Cortex of kidney (tissue), 1 donor: ENCODE measurements at places on chromosomes 4 and X.

DNA sequence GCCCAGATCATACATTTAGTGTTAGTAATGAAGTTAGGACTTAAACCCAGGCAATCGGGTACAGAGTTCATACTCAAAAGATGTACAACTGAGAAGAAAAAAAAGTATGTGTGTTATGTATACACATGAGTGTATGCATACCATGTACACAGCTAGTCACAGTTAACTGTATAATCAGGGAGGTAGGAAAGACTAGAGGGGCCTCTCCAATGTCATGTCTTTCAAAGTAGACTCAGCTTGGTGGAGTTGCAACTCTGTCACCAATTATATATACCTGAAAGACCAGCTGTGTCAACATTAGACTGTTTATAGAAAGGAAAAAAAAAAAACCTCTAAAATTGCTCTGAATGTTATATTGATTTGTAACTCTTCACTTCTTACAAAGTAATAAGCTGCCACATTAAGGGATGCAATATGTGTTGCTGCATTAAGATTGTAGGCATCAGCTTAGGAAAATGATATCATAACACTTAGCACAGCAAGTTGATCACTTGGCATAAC is 167.5 kb downstream of the DCTD start:
- no peak for DNase-seq

GRCh38 chrX:74450803-74451449 is 29.6 kb downstream of the SLC16A2 start:
- DNase-seq: no peak

DNA sequence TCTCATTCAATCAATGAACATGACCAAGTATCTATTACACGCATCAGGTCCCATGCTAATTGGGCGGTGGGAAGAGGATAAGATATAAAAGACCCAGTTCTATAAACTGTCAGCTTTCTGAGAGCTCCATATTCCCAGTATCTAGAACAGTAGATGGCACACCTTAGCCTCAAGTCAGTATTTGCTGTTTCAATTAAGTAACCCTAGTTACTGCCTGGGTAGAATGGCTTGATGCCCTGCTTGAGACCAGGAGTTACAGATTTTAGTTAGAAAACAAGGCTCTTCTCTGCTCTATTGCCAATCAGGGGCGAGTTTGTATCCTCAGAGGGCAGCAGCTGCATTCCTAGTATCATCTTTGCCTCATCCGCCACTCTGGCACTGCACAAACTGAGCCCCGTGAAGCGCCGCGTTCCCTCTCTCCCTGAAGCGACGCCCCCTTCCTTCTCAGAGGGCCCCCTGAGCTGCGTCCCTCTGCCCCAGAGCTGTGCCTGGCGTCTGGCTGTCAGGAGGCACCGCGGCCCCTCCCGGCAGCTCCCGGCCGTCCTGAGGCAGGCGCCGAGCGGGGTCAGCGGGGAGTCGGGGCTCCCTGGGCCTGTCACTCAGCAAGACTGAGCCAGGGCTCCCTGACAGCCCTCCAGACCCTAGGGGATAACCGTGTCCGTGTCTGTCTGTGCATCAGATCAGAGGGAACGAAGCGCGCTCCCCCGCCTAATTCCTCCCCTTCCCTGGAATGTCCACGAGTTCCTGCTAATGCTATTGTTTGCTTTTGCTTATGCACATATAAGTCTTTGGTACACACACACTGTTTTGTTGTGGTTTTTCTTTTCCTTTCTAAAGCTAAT is 212.4 kb upstream of the TTC29 start:
- peak; percentile 6 for DNase-seq

- no peak for DNase-seq
Measured at GRCh38 chr4:66062044-66062443, 391.8 kb upstream of the EPHA5 start.

DNA sequence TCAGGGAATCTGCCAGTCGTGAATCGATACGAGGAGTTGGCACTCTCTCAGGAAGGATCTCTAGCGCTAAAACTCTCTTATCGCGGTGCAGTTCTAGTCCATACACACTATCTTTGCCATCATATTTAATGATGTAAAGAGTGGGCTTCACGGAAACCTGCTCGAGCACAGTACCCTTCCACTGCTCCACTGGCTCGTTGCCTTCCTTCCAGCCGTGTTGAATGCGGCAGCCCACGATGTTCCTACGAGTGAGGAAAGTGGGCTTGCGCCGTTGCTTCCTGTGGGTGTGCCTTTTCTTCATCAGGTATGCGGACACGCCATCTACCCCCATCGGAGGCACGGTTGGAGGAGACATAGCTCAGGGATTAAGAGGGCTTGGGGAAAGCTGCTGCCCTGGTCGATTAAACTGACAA is 661 bp downstream of the SPIN4 start:
- no peak for DNase-seq

- DNase-seq: no peak
Measured at GRCh38 chr4:5917672-5918071, 24.8 kb upstream of the CRMP1 start.

- DNase-seq: no peak
Measured at GRCh38 chr4:40454816-40455215, 119.7 kb downstream of the CHRNA9 start.

DNA sequence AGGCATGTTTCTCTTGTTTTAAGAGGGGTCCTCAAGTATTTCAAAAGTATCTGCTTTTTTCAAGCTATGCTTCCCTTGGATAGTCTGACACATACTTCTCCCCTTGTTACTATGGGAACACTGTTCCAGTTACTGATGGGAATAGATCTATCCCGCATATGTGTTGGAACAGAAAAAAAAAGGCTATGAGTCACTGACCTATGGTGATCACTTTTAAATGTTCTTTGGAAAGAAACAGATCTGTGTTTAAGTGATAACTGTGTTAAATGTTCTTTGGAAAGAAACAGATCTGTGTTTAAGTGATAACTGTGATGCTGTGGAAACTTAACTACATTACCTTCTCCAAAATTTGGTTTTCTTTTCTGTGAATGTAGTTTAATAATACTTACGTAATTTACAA is 303.2 kb downstream of the TEX13C start:
- DNase-seq: no peak

GRCh38 chr4:188168726-188169373 is 29.6 kb downstream of the TRIML1 start:
- no peak for DNase-seq

- no peak for DNase-seq
Measured at GRCh38 chr4:57137261-57137660, 27.1 kb upstream of the IGFBP7 start.

DNA sequence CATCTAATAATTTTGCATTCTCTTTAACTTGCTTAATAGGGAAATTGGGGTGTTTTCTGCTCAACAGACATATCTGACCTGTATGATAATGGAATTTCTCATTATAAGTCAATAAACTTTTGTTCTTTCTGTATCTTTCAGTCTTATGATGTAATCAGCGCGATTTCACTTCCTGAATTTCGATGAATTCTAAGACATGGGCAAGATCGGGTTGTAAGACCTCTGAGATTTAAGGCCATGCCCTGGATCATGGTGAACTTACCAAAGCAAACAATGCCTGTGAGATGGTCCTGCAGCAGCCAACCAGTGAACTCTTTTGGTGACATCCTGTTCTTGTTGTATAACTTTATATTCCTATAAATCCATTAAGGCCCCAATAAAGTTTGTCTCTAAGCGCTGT is 88.1 kb downstream of the NBDY start:
- DNase-seq: no peak

- no peak for DNase-seq
Measured at GRCh38 chrX:7801711-7802110, 41.3 kb upstream of the VCX start.

GRCh38 chrX:39504850-39505259 is 592.9 kb downstream of the BCOR start:
- no peak for DNase-seq

DNA sequence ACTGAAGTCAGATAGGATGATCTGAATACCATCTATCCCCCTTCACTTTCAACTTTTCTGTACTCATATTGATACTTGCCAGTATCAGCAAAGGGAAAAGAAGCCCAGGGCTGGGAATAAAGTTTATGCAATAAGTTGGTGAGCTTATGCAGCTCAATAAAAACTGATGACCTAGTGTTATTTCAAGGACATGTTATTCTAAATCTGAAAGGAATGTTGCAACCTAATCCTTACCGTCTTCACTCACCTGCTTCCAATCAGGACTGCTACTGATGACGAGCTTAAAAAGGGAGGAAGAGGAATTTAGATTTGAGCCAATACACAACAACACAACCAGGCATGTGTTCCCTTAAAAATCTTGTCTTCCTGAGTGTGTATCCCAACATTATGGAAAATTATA is 419.9 kb downstream of the SPRY1 start:
- DNase-seq: no peak

DNA sequence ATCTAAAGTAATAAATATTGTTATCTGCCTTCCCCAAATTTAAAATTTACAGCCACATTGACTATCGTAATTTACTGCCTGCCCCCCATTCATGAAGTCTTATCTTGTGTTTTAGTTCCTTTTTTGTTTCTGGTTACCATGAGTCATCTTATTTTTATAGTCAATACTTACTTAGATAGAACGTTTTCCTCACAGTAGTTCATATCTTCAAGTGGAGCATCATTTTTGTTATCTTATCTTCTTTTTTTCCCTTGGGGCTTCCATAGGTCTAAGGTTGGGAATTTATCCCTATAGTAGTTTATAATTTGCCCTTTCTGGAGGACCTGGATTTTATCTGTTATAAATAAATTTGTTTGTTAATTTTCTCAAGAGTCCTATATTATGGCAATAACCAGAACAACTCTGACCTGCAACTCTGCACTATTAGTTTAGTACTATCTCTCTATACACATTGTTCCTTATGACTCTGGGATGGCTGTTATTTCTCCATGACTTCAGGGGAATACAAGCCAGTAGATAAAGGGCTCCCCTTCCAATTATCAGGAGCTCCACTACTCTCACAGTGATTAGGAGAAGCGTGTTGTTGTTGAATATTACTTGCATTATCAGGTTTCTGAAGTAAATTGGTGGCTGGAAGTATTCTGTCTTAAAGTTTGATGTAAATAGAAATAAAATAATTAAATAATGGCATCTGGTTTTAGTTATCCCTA is 330.6 kb downstream of the GALNTL6 start:
- DNase-seq: no peak

GRCh38 chr4:82810176-82810575 is 11.6 kb upstream of the SCD5 start:
- no peak for DNase-seq

- no peak for DNase-seq
Measured at GRCh38 chrX:39840133-39840532, 257.6 kb downstream of the BCOR start.

DNA sequence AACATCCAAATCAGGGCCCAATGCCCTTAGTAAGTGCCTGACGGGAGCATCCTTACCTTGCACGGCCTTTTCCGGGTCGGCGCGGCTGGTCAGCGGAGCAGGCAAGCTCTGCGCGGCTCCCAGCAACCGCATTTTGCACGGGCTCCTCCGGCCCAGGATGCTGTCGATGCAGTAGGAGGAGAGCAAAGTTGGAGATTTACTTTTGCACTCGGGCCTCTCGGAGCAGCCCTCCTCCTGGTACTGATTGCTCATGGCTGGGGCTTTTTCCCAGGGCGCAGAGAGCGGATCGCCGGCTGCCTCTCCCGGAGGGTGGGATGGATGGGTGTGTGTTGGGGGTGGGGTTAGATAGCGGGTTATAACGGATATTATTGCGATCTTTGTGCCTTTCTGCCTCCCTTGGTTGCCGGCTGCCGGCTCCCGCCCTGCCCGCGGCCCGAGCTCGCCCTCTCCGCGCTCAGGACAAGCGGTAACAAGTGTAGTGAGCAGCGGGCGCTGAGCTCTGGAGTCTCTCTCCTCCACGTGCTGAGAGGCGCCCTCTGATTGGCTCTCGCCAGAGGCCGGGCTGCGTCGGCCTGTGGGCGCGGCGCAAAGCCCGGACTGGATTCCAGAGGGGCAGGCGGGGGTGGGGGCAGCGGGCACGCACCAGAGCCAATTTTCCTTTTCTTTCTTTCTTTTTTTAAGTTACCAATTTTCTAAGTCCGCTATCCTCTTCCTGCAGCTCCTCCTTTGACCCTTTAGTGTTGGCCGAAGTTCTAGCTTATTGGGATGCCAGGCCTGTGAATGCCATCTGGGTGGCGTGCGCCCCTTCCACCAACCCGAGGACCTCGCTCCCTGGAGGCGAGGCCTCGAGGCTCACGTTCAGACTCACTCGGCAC is at the start of gene ARX:
TSS of gene ARX (minus strand) at position 480 of the 875 bp plus-strand sequence. CDS start at position 252, 228 bp downstream.
- no peak for DNase-seq

DNA sequence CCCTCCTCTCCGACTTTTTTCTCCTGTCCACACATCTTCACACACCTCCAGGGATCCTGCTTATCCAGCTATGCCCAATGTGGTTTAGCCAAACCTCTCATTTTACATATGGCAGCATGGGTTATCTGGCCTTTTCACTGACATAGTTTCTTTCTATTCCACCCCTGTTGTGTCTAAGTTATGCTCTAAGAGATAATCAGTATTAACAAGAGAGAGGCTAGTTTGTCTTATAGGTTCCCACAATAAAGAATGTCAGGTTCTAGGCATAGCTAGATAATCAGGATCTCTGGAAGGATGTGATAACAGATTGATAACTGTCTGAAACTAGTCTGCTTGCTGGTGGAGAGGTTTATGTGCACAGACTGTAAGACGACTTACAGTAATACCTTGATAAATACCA is 7.7 kb upstream of the GALNT7 start:
- no peak for DNase-seq

DNA sequence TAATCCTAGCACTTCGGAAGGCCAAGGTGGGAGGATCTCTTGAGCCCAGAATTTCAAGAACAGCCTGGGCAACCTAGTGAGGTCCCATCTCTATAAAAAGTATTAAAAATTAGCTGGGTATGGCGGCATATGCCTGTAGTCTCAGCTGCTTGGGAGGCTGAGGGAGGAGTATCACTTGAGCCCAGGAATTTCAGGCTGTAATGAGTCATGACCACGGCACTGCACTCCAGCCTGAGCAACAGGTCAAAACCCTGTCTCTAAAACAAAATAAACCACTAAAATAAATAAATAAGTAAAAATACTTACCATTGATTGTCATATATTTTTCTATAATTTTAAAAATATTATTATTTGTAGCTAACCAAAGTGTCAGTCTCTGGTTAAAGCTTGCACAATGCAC is 315.6 kb upstream of the SMIM31 start:
- DNase-seq: no peak

GRCh38 chr4:98653890-98654867 is 4.2 kb downstream of the TSPAN5 start:
- DNase-seq: no peak

- no peak for DNase-seq
Measured at GRCh38 chrX:35665311-35665710, 132.8 kb upstream of the MAGEB16 start.

DNA sequence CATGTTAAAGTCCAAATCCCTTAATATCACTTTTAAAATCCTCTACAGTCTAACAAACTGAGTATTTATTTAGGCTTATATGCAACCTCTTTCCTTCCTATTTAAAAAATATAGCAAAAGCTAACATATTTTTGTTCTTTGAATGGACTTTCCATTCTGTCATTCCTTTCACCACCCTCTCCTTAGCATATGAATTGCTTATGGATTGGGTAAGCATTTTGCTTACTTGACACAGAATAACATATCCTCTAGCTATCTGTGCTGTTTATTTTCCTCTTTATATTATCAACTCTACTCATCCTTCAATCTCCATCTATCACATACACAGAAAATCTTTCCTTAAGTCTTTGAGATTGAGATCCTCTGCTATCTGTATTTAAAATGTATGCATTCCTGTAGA is 206.1 kb upstream of the NEIL3 start:
- no peak for DNase-seq

GRCh38 chrX:111671668-111672067 is 9.3 kb upstream of the ALG13 start:
- no peak for DNase-seq

- DNase-seq: no peak
Measured at GRCh38 chr4:36255577-36255976, 11.3 kb upstream of the ARAP2 start.
